ENCODE measurements at places on chromosomes 4 and X.

DNA sequence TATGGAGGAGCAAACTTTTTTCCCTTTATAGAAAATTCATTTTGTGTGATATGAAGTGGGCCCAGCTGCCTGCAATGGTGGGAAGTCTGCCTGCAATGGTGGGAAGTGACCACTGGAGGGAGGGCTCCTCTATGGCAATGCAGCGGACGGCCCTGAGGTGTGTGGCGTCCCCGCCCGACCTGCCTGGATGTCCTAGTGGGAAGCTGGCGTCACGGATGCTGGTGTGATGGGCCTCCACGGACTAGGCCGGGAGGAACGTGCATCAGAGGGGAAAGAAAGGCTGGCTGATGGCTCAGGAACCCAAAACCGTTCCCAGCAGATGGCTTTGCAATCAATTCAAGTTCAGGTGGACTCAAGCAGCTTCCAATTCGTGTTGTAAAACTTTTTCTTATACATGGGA, 177.9 kb downstream of the AFAP1 start:
- no peak for DNase-seq

- DNase-seq = no peak
Observed at GRCh38 chr4:107572281-107572680, 147.8 kb downstream of the PAPSS1 start.

GRCh38 chr4:43765514-43765913, 683.1 kb downstream of the KCTD8 start:
- no peak for DNase-seq

DNA sequence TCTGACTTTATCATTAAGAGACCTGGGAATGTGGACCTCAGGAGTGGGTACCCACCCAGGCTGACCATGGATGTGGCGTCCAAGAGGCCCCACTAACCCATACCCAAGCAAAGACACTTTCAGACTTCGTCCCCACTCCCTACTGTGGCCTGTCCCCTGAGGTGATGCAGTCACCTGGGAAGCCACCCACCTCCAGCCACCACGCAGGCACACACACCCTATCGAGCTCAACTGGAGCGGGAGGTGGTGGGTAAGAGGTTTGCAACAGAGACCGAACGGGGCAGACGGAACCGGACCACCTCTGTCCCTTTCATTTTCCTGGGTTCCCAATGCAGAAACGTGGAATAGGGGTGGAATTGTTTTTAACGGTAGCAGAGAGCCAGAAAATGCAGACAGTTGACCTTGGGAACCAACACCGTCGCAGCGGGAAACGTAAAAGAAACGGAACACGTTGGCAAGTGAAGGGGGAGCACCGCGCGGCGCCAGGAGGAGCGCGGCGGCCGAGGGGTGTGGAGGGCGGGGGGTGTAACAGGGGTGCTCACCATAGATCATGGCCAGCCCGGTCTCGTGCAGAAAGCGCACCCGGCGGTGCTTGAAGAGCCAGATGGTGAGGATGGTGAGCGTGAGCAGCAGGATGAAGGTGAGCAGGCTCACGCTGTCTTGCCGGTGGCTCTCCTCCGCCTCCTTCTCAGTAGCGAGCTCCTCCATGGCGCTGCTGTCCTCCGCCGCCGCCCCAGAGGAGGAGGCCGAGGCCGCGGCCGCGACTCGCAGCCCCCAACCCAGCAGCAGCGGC, 559 bp downstream of the SLC9A7 start:
- DNase-seq = no peak

DNA sequence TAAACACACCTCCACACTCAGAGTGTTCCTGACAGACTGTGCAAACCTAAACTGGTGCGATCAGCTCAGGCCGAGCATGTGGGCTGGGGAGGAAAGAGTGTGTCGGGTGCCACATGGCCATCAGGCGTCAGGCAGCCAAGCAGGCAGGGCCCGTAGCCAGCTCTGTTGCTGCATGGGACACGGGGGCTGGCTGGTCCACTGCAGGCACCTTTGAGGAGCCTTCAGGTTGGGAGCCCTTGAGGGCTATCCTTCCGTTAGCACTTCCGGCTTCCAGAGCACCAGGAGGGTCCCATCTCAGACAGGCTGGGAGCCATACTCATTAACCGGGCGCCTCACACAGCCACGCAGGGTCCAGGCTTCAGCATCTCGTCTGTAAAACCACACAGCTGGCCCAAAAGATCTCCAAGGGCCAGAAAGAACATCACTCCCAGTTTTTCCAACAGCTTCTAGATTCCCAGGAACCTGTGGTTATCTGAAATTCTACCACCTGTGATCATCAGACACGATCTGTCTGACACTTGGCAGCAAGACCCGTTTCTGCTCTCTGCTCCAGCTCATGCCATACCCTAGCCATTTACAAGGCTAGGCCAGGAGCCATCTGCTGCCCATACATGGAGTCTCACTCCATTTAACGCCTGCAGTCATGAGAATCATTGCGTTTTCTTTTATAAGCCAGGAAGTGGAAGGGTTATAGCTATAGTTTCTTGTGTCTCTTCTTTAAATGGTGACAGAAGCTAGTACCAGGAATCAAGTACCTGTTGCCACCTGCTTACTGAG, 87.5 kb downstream of the NSUN7 start:
- DNase-seq = no peak

DNA sequence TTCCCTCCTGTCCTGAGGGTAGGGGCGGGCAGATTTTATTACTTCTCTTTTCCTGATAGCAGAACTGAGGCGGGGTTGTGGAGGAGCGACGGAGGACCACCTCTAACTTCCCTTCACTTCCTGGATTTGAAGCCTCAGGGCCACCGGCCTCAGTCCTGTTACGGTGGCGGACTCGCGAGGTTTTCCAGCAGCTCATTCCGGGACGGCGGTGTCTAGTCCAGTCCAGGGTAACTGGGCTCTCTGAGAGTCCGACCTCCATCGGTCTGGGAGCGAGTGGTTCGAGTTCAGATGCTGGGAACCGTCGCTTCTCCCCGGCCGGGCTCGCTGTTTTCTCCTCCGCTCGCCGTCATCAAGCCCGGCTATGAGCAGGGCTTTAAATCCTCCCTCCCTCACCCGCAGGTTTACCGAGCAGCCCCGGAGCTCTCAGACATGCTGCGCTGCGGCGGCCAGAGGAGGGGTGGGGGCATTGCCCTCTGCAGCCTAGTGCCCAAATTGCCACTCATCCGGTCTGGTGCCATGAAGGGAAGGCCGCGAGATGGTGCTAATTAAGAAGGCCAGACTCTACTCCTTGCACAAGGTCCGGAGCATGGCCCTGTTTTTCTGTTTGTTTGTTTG, 23.3 kb downstream of the HAND2 start:
- no peak for DNase-seq

DNA sequence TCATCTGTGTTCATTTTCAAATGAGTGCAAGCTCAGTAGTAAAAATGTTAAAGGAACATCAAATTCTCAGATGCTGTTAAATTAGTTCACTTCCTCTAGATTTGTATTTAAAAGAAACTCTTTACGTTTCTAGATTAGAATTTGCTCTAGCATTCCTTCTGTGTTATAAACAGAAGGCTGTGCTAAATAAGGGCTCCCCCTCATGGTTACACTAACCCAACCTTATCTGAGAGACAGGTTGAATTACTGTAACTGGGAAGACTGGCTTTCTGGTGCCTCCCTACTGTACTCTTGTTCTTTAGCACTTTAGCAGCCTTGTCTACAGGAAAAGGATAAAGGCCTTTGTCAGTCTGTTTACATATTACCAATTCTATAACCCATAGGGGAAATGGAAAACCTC, 56.8 kb downstream of the RXFP1 start:
- no peak for DNase-seq

- DNase-seq = no peak
Observed at GRCh38 chrX:20519826-20520225, 253.1 kb upstream of the RPS6KA3 start.

DNA sequence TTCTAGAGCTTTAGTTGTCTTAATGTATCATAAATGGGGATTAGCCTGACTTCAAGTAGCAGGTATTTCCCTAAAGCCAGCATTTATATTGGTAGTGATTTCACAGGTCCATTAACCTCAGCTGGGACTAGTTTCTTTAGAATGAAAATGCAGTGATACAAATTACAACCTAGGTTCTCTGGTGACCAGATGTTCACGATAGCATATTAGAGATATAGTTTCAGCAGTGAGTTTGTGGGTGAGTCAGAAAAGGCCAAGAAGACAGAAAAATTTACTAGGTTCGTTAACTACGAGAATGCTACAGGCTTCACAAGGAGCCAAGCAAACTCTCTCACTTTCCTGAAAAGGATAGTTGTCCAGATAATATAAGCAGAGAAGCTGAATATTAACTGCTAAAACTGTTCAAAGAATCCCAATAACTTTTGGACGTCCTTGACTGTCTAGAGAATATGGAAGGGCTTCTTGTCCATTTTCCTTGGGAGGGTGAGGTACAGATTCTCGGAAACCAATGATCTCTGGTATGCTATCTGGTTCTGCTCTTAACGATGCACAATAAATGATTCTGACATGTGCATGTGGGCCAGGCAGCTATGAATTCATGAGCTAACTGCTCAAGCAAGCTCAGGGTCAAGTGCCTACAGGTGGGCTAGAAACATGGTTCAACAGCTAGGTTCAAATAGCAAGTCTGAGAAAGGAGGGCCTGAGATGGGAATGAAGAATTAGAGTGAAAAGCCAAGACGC, 6.0 kb upstream of the SPCS3 start:
- DNase-seq = no peak

DNA sequence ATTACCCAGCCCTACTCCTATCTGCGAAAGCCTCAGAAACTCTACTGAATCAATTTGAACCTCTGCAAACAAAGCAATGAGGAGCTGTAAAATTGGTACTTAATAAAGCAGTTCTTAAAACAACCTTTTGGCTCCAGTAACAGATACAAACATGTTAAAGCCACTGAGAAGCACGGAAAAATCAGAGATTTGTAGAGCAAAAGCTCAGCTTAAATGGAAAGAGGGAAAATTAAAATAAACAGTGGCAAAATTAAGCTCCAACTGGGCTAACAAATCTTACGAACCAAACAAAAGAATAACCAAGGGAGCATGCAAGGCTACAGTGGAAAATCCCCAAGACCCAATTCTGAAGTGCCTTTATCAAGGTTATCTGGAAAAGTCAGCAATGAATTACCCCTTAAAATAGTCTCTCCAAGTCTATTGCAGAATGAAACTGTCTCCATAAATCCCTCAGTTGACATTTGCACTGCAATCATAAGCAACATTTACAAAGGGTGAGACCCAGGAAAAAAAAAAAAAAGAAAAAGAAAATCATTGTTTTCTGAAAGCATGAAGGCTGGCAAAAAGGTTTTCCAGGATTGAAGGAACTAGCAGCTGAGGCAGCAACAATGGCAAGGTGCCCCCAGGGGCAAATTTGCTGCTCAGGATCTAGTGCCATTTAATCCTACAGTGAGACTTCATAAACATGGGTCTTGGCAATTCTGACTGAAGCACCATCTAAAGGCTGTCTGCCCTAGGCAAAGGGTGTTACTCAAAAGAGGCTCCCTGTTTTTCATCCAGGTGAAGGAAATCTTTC, 40.1 kb downstream of the USP46 start:
- DNase-seq = no peak

All from AG04450 (cell line).